ENCODE measurements at places on chromosomes 3 and 15. TPM values are rescaled to one million over a fixed set of nuclear protein-coding genes. Genes with fewer than 3 reads are reported as not detected.

The PPP2R3A gene
- 0.53 TPM for total RNA-seq

DNA sequence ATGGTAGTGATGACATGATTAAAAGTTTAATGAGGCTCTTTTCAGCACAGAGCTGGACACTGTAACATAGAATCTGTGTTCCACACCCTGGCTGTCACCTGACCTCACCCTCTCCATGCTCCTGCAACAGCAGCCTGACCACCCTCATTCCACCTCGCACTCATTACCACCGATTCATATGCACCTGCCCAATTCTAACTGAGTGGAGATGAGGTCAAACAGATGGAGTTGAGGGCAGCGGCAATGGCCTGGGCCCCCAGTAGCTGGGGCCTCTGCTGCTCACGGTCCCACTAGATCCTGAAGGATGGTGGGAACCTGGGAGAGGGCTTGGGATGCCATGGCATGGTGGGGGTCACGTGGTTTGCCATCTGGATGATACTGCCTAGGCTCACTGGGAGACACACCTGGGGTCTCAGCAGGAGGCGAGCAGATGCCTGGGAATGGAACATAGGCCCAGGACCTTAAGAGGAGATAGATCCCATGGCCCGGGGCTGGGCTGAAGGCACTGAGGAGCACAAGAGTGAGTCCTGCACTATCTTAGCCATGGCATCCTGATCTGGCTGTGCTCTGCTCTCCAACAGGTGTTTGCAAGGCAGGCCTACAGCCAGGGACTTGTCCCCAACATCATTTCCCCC is 1.3 kb downstream of the SCN5A start:
- H3K4me1 ChIP-seq: peaks cover 5% of the 10 kb centered on the region
- H3K4me3 ChIP-seq: peak overlapping the region; percentile 54
- H3K36me3 ChIP-seq: no peaks in the 10 kb centered on the region
- H3K27ac ChIP-seq: no peak overlapping the region
- H3K27me3 ChIP-seq: peaks cover 11% of the 10 kb centered on the region

DNA sequence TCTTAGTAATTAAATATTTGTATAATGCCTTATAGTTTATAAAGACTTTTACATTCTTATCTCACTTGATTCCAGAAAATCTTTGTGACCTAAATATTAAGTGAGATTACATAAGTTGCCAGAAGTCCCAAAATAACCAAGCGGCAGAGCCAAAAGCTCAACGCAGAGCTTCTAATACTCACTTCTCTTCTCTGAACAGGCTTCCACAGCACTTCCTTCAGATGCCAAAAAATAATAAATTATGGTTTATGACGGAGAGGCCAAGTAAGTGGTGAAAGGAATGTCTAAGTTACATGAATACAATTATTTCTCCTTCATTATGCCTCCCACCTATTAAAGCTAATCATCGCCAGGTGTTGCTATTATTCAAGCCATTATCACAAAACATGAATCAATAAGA is 110.3 kb downstream of the GBE1 start:
- no peaks in the 10 kb centered on the region for H3K4me1 ChIP-seq
- DNase-seq: no peak
- no peaks in the 10 kb centered on the region for H3K27me3 ChIP-seq
- H3K4me3 ChIP-seq: no peak overlapping the region
- no peaks in the 10 kb centered on the region for H3K36me3 ChIP-seq

DNA sequence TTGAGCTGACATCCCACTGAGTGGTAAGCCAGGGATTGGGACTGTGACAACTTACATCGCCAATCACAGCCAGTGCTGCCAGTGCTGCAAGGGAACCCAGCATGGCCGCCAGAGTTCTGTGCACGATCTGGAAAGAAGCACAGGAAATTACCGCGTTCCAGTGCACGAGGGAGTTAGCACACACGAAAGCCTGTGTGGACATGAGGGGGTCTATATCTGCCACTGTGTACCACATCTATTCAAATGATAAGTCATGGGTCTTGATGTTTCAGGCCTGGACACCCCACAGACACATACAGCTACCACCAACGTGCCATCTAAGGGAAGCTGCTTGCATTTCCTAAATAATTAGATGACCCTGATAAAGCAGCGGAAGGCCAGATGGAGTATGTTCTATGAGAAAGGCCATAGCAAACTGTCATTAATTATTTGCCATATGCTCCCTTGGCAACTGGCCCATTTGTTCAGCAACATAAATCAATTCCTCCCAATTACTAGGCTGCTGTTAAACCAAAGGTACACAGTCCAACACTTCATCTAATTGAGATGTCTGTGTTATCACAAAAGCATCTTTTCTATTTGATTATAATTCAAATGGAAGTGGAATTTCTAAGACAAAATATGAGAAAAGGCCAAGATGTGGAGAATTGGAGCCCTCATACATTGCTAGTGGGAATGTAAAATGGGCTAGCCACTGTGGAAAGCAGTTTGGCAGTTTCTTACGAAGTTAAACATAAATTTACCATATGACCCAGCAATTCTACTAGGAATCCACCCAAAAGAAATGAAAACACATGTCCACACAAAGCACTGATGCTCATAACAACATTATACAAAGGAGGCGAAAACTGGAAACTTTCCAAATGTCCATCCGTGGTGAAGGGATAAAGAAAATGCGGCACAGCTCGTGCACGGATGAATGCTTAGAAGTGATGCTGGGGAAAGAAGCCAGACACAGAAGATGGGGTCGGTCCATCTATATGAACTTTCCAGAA is 108.3 kb downstream of the OCA2 start:
- DNase-seq: no peak
- no peaks in the 10 kb centered on the region for H3K4me1 ChIP-seq
- H3K36me3 ChIP-seq: peaks cover 1% of the 10 kb centered on the region
- H3K27me3 ChIP-seq: no peaks in the 10 kb centered on the region
- no peak overlapping the region for H3K27ac ChIP-seq

- H3K36me3 ChIP-seq: peaks cover 8% of the 10 kb centered on the region
- no peaks in the 10 kb centered on the region for H3K27me3 ChIP-seq
- no peak overlapping the region for H3K27ac ChIP-seq
- no peak overlapping the region for H3K4me3 ChIP-seq
- H3K4me1 ChIP-seq: peaks cover 35% of the 10 kb centered on the region
- no peak for DNase-seq
Measured at GRCh38 chr15:76576523-76577279, 240.1 kb downstream of the ISL2 start.

All from activated T-cell treated with anti-CD3 and anti-CD28 coated beads, Interleukin-2, amount 50 U/mL, for 72 hours (primary cell).